ENCODE measurements at places on chromosomes 16 and 17.

GRCh38 chr17:82236142-82236971, 7.5 kb downstream of the SLC16A3 start:
- DNase-seq, result peak; percentile 80

GRCh38 chr17:45087504-45087975, 26.4 kb downstream of the NMT1 start:
- no peak for DNase-seq

DNA sequence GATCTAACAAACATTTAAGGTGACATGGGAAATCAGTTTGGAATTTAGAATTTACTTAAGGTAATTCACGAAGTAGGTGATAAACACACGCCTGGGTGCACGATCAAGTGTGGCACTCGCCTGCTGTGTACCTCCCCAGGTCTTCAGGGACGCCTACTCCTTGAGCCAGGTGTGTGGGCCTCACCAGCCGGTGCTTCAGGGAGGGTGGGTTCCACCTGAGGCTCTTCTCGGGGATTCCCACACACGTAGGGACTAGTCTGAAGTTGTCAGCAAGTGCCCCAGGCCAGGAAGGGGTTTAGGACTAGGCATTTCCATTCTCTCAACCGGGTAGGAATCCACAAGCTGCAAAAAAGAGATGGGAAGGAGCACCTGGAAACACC, 9.8 kb upstream of the NAT9 start:
- DNase-seq, result no peak

- no peak for DNase-seq
Measured at GRCh38 chr17:81219476-81220180, 3.1 kb downstream of the CEP131 start.

- DNase-seq, result no peak
Measured at GRCh38 chr16:30381291-30382041, 895 bp downstream of the SEPTIN1 start.

DNA sequence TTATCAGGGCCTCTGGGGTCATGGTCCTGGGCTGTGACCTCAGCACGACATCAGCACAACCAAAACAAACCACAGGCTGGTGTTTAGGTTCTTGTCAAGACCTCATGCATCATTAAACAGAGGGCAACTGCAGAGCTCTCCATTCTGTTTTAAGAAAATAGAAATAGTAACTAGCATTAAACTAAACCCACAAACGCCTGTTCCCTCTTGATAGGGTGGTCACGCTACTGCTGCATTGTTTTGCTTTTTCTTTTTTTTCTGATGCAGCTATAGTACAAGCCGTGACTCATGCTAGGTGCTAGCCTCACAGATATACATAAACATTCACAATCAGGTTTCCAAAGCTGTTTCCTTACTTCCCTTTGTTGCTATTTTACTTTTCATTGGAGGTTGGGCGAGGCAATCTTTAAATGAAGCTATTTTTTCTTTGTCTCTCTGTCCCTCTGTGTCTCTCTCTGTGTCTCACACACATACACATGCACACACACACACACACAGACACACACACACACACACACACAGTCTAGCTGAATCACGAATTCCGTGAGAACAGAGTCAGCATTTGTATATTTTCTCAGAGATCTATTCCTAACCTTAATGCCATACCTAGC, 310.3 kb downstream of the CDH13 start:
- DNase-seq, result no peak

GRCh38 chr16:6918646-6919045, 414.0 kb upstream of the RBFOX1 start:
- no peak for DNase-seq
